ENCODE measurements at places on chromosomes 5 and 9.

DNA sequence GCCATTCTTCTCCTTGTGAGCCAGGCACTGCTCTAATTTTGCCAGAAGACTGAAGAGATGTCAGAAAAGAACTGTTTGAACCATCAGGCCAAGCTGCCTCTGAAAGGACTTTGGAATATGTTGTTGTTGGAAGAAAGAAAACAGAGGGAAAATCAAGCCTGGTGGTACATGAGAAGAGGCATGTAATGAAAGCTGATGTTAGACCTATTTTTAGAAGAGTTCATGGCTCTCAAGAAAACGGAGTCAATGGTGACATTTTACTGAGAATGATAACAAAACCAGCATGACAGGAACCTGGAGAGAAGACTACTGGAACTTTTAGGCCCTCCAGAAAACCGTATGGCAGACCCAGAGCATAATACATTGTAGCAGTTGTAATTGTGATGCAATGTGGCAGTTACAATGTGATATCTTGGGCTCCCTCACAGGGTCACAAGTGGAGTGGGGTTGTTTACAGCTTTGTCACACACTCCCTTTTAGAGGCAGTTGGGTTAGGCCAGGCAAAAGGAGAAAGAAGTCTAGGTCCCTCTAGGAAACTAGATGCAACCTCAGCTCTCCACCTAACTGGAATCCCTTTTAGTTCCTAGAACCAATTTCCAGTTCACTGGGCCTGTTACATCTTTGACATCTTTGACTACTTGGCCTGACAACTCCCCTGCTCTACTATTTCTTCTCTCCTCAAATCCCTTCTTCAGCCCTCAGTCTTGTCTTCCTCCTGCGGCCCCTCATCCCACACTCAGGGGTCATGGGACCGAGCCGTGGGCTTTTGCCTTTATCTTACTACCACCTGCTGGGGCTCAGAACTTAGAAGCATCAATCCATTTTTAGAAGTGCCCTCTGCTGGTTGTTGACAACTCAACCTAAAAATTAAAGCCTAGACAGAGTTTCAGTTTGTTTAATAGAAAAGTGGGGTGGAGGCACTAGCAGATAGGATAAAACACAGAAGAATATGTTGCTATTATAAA, 61.2 kb upstream of the JAK2 start:
- DNase-seq, result no peak

DNA sequence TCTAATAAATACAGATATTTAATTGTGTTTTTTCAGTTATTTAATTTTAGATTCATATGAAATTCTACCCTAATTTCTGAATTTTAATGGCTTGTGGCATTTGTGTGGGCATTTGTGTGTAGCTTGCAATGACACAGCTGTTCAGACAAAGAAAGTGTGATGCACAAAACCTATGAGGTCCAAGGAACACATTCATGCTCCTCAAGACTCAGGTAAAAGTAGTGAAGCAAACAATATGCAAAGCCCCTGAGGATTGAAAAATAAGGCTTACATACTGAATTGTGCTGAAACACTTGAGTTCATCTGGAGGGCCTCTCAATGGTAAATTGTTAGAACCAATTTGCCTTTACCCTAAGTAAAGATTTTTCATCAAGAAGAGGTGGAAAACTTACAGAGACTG, 28.1 kb downstream of the IL7R start:
- DNase-seq, result no peak

DNA sequence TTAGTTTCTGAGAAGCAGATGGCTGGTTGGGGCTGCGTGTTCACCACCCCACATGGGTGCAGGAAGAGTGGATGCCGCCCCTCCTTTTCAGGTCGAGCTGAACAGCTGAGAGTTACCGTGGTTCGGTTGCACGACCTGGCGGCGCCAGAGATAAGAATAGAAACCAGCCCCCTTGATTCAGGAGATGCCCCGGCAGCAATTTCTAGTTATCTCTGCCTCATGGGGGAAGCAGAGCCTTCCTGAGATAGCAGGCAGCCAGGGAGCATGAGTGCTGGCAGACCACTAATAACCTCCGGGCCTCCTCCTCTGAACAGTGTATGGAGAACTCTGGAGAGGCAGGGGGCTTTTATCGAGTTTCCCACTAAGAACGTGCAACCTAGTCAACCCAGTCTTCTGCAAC, 177.8 kb downstream of the NSG2 start:
- no peak for DNase-seq

GRCh38 chr9:75615284-75615683, 275.2 kb upstream of the PCSK5 start:
- DNase-seq, result no peak

DNA sequence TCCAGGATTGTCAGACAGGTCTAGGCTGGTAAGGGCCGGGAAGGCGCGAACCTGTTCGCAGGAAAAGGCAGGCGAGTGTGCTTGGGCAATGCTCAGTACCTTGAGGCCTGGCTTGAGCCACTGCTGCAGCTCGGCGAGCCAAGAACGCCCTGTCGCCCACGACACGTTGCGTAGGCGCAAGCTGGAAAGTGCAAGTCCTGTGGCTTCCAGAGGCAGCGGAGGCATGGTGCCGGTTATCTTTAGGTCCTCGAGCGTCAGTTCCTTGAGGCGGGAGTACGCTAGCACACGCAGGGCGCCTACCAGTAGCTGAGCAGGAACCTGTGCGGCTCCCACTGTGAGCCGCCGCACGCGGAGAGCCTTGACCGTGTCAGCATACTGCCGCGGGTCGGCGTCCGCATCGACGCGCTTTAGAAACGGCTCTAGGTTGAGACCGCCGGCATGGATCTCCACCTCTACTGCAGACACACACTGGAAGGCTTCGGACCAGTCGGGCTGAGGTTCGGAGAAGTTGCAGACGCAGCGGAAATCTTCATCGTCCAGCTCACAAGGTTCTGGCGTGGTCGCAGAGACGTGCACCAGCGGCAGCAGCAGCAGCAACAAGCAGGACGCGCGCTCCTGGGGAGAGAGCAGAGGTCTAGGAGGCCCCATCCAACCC, 482 bp downstream of the CD14 start:
- DNase-seq, result no peak

DNA sequence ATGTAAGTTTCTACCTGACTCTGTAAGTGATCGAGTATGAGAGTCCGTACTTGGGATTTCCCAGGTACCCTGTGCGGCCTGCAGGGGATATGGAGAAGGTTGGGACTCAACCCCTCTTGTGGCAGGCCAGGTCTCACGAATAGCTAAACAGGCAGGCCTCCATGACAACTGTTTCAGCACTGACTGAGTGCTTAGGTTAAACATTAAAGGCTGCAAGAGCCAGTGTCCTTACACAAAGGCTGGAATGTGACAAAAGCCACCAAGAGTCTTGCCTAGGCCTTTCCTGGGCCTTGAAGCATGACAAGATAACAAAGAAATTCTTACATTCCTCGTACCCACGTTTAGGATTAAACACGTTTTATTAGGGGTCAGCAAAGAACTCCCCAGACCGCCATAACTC, 58.6 kb downstream of the THBS4 start:
- DNase-seq, result no peak

DNA sequence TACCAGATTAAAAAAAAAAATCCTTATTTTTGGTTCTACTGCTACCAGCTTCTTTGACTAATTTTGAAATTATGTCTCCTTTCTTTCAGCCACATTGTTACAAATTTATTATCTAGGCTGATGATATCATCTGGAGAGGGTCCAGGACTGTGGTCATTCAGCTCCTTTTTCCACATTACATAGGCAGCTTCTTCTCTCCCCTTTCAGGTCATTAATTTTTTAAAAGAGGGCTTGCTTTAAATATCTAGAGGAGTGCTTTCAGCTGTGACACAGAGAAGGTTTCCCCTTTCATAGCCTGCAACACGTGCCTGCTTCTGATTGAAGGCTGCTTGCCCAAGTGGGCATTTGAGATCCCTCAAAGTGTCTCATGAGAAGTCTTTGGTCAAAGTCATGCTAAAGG, 155.7 kb upstream of the PAPPA start:
- no peak for DNase-seq

GRCh38 chr5:111076091-111076490, 4.6 kb downstream of the TSLP start:
- no peak for DNase-seq

GRCh38 chr5:142979636-142980035, 209.5 kb downstream of the ARHGAP26 start:
- DNase-seq, result no peak

DNA sequence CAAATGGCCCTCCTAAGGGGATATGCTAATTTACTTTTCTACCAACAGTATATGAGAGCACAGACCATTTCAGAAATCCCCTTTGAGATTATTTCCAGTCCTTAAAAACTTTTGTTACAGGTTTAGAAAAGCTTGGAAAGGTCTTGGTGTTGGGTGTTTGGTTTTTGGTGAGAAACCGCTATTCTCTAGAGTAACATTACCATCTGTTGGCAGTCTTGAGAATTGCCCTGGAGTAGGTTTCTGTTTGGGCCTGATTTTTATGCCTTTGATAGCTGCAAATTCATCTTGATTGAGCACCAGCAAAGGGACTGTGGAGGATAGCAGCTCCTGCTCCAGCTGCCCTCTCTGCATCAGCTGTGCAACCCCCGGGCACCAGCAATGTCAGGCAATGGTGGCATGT, 8.0 kb downstream of the NUDT2 start:
- DNase-seq, result no peak

GRCh38 chr5:133032852-133033742, 6.7 kb upstream of the ZCCHC10 start:
- DNase-seq, result no peak

- no peak for DNase-seq
Measured at GRCh38 chr5:158979749-158980521, 119.8 kb downstream of the EBF1 start.

DNA sequence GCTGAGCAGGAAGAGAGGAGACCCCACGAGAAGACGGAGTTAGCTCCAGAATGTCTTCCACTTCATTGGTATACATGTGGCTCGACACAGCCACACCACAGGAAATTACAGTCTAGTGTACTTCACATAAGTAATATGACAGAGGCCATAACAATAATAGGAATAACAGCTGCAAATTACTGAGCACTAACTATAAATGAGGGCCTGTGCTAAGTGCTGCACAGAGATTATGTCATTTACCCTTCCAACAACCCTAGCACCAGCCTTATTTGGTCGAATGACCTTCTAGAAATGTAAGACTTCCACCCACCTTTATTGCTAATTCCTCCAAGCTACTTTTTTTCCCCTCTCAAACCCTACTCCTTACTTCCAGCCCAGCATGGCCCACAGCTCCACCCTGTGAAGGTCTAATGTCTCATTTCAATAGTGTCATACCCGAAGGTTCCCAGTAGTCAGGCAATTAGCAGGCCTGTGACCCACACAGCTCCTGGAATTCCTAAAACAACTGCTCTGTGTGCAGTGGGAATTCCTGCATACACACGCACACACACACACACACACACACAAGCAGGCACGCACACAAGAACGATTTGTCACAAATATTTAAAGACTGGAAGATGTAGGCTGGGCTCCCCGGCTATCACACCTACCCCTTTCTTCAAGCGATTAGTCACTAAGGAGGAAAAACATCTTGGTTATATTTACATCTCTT, 134.5 kb downstream of the FRMD3 start:
- DNase-seq, result no peak

DNA sequence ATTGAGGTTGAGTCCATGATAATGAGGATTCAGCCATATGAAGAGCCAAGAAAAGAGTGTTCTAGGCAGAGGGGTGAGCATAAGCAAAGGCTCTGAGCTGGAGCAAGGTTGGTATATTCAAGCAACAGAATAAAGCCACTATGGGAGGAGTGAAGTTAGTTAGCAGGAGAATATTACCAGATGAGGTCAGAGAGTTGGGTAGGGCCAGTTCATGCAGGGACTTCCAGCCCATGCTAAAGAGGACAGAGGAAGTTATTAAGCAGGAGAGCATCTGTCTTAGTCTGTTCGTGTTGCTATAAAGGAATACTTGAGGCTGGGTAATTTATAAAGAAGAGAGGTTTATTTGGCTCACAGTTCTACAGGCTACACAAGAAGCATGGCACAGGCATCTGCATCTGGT, 57.1 kb upstream of the ATG10 start:
- no peak for DNase-seq

DNA sequence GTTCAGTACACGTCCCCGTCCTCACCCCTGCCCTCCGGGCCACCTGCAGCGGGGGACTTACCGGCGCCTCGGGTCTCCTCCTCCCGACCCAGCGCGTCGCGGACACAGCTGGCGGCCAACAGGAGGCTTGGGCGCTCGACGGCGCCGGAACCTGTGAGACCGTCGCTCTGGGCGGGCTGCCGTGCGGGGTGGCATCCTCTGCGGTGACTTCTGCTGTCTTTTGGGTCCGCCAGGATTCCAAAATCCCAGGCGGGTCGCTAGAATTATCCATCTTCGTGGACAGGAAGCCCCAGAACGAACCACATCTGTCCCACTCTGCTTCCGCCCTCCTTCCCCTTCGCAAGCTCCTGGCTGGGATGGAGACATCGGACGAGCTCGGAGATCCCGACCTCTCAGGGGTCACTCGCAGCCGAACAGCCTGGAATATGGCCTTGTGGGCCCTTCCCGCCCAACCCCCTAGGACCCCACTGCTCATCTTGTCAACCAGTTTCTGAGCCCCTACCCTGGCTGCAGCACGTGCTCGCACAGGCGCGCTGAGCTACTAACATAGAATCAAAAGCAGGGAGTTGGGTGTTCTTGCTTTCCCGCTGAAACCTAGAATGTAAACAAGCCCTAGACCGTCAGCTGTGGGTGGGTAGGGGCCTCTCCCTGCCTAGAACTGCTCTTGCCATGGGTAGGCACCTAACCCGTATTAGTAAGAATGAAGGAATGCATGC, 947 bp upstream of the MARCHF3 start:
- DNase-seq, result no peak

DNA sequence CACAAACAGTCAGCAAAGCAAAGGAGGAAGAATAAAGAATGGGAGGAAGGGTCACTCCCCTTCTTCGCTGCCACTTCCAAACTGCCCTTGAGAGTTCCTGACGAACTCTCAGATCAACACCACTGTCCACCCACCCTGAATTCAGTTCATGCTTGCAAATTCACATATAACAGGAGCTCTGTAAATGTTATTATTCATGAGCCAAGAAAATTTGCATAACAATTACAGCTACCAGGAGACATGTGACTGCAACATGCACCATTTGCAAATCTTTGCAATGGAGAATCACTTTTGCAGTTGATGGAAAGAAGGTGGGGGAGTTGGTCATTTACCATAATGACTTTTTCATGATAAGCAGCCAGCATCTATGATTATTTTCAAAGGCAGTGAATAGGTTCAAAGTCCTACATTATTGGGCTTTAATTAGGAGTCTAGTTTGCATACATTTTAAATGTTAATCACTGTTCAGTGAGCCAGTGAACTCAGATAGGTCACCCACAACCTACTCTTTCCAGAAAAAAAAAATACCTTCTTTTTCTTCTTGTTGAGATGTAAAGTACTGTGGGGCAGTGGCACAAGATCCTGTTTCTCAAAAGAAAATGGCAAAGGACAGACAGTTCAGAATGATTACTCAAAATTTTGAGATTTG, 149.7 kb downstream of the CAAP1 start:
- DNase-seq, result no peak

- no peak for DNase-seq
Measured at GRCh38 chr9:98314381-98315066, 59.1 kb upstream of the TBC1D2 start.

DNA sequence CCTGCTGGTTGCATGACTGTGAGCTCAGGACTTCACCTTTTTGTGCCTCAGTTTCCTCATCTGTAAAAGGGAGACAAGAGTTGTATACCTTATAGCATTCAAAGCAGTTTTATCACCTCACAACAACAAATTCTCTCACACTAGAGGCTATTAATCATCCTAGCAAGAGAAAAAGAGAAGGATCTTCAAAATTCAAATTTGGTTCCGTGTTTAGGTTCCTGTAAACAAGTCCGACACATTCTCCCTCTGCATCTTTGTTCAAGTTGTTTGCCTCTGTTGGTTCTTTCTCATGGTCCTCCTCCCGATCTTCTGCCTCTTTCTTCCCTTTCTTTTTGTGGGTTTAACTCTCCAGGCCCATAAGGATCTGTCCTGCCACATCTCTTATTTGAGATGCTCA, 218.0 kb downstream of the PIK3R1 start:
- DNase-seq, result no peak
